A549 treated with CpdA at 1 μM for 4 hours (cell line): ENCODE measurements at places on chromosomes 5 and 9. TPM values are rescaled to one million over a fixed set of nuclear protein-coding genes. Genes with fewer than 3 reads are reported as not detected.

The GCNT4 gene
- total RNA-seq, result 0.41 to 0.49 TPM (median 0.47 TPM) in 5 replicates

The OR13C8 gene
- total RNA-seq, result not detected in 5 replicates

The NR6A1 gene
- 1.0 to 2.2 TPM (median 1.7 TPM) in 5 replicates for total RNA-seq

The F2RL2 gene
- total RNA-seq, result 4.9 to 6.8 TPM (median 5.4 TPM) in 5 replicates

The SLCO6A1 gene
- total RNA-seq, result not detected in 5 replicates

The PCA3 gene
- total RNA-seq, result not detected in 5 replicates

The CA9 gene
- 3.0 to 9.1 TPM (median 5.3 TPM) in 5 replicates for total RNA-seq

The CEP72 gene
- total RNA-seq, result 8.8 to 10.7 TPM (median 10.6 TPM) in 5 replicates

The FAXDC2 gene
- total RNA-seq, result 0.02 to 0.33 TPM (median 0.10 TPM) in 5 replicates
